GOT3 (cell line): ENCODE measurements at places on chromosomes 3 and 15.

DNA sequence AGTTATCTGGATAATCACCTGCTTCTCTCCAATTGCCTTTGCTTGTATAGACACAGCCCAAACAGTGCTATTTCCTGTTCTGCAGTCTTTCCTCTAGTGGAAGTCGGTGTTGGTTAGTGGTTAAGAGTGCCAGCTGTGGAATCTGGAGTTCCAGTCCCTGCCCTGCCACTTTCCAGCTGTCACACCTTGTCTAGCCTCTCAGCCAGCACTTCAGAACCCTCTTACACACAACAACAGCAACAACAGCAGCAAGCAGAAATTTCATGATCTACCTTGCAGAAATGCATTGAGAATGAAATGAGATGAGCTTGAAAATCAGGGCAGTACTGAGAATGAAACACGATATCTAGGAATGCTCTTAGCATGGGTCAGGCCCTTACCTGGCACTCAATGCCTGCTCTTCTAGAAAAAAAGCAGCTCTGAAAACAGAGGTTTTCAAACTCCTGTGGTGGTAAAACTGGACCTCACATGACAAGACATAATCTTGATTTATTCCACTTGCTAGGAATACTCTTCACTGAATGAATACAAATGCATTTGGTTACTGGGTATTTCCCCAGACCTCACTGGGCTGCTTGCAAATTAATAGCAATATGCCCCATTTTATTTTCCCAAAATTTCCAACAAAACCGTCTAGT is 3.3 kb upstream of the WNT5A start:
- no peak for DNase-seq

DNA sequence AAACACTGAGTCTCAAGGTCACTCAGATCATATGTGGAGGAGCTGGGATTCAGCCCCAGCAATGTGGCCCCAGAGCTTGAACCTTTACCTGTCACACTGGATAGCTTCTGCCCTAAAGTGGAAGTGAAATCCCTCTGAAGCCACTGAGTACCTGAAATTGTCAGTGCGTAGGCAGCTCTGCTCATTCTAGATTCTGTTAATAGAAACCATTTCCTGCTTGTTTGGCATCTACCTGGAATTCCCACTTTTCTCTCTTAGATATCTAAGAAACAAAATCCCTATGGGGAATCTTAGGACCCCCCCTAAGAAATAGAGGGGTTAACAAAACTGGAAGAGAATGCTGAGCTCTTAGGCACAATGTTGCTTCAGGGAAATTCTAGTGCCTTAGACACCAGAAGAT is 29.8 kb downstream of the FBXL22 start:
- DNase-seq = no peak

DNA sequence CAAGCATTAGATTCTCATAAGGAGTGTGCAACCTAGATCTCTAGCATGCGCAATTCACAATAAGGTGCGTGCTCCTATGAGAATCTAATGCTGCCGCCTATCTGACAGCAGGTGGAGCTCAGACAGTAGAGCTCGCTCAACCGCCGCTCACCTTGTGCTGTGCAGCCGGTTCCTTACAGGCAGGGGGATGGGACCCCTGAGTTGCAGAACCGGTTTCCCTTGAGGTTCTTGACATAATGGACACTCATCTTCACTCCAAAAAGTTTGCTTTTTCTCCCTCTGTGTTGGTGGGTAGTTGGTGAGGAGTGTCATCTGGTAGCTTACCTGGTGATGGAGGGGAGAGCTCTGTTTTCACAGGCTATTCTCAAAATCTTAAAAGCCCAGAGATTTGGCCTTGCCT is 324.0 kb upstream of the TBL1XR1 start:
- DNase-seq = no peak

DNA sequence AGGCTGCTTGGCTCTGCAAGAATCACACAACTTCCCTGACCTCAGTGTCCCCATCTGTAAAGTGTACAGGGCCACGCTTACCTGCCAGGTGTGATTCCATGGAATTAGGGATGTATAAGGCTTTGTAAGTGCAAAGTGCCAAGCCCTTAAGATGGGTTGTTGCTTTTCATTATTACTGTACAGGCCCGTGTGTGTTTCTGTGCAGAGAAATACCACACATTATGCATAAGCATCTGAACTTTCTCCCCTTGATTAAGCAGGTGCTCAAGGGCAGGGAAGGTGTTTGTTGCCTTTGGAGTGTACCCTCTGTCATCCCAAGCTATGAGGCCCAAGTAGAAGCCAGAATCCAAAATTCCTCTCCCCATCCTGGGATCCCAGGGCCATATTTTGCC is 13.6 kb upstream of the HRH1 start:
- no peak for DNase-seq

DNA sequence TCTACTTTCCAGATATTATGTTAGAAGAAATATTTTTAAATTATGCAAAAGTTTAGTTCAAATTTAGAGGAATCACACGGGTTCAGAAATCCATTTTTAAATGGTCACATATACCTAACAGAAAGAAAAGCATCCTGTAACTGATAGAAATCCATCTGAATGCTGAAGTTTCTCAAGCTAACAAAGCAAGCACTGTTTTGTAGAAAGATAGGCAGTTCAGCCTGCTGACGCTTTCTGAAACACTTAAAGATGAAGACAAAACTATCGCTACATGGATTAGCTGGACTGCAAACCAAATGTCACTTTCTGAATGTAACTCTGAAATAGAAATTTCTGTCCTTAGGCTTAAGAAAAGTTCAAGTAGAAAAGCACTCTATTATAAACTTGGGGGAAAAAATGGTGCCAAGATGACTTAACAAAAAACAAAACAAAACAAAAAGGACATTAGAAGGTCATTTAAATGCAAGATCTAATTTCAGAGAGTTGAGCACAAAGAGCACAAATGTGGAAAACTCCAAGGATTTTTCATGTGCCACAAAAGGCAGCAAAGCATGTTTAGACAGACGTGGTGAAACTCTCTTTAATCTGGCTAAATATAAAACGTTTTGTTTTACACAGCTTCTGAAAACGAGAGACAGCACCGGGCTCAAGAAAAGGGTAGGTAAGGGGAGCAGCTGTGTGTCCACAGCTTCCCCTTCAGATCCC is 1.2 kb downstream of the PLOD2 start:
- DNase-seq = no peak

DNA sequence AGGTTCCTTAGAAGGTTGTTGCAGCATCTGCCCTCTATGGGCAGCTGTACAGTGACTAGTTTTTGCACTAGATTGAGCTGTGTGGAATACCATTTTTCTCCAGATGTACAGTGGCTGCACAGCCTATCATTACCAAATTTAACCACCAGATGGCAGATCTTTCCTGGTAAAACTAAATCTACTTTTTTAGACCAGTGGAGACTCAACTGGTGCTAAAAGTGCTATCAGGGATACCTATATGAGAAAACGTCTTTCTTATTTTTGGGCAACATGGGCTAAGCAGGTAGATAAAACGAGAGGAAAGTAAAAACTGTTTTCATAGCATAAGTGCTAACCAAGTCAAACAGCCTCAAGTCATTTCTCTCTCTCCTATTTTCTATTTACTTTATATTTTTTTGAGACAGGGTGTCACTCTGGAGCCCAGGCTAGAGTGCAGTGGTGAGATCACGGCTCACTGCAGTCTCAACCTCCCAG is 21.2 kb downstream of the IGSF10 start:
- DNase-seq = no peak

- no peak for DNase-seq
Observed at GRCh38 chr3:69423463-69424155, 37.7 kb upstream of the FRMD4B start.

DNA sequence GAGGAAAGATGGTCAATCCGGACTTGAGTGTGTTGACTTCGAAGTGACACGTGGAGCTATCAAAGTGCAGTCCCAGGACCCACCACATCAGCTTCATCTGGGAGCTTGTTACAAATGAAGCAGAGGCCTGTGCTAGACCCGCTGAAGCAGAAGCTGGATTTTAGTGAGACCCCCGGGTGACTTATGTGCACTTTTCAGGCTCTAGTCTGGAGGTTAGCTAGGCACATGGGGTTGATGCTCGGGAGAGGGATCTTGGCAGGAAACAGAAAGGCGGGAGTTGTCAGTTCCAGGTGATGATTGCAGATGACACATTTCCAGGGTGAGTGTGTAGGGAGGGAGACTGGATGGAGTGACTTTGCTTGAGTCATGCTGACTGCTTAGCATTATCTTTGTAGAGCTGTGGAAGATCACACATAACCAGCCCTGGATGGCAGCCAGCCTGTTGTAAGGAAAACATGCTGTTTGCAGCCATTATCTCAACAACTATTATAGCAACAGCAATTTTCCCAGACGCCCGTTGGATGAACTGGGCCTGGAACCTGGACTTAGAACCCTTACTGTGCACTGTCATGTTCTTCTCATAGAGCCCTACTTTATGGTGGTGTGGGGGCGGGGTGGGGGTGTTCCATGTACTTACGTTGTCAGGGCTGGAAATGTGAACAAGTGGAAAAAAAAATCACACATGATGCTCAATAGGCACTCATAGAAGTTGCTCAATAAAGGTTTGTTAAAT is 122.4 kb downstream of the THSD4 start:
- peak; percentile 5 for DNase-seq

DNA sequence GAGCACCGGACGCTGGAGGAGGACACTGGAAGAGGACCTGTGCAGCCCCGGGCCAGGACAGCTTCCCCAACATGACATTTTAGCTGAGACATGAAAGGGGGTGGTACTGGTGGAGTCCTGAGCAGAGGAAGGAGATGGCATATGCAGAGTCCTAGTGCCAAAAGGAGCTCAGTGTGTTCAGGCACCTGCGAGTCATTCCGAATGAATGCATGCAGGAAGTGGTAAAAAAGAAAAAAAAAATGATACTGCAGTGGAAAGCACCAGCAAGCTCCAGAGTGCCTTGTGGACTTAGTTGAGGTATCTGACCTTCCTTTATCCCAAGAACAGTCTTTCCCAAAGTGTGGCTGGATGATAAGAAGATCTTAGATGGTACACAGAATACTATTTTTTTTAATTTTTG is 6.6 kb upstream of the ZNF148 start:
- DNase-seq = no peak

DNA sequence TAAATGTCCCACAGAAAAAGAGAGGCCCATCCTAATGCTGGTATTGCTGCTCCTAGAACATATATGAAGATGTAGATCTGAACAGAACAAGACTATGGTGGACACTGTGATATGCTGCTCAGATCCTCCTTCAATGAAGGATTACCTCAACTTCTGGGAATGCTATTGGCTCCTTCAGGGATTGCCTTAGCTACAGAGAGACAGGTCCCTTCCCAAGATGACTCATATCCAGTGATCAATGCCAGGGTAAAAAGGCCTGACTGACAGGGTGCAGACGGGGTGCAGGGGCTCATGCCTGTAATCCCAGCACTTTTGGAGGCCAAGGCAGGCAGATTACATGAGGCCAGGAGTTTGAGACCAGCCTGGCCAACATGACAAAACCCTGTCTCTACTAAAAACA is 20.5 kb upstream of the STAG1 start:
- DNase-seq = no peak

DNA sequence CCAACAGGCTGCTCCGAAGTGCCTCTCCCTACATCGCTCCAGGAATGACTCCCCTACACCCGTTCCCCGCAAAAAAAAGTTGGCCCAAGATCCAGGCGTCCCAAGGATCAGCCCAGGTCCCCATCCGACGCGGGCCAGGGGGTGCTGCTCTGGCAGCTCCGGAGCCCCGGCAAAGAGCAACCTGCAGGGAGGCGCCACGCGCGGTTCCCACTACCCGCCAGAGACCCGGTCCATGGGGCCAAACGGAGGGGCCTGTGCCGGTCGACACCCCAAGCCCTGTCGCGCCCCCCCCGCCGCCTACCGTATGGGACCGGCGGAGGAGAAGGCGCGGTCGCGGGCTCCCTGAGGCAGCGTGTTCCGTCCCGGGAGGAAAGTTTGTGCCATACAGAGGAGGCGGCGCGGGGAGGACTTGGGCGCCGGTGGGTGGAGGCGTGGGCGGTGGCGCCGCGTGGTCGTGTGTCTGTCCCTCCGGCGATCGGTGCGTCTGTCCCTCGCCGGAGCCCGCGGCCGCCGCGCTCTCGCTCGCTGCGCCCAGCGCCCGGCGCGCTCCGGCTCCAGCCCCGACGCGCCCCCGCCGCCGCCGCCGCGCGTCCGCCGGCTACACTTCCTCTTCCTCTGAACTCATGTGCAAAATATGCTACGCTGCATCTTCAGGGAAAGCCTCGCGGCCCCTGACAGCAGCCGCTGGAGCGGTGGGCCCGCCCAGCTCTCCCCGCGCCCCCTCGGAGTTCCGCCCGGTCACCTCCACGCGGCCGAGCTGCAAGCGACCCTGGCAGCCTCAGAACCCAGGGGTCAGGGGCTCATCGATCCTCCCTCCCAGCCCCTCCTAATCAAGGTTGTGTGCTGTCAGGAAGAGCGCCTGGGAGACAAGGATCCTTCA is at the start of gene RFTN1:
Gene RFTN1, minus strand, starts transcription at position 559 of the 880 bp plus-strand sequence. CDS start 19,830 bp downstream, outside the sequence.
- DNase-seq = no peak

- no peak for DNase-seq
Observed at GRCh38 chr3:64853456-64853855, 165.7 kb upstream of the ADAMTS9 start.

GRCh38 chr15:68687136-68687735 is 108.4 kb downstream of the CORO2B start:
- no peak for DNase-seq

DNA sequence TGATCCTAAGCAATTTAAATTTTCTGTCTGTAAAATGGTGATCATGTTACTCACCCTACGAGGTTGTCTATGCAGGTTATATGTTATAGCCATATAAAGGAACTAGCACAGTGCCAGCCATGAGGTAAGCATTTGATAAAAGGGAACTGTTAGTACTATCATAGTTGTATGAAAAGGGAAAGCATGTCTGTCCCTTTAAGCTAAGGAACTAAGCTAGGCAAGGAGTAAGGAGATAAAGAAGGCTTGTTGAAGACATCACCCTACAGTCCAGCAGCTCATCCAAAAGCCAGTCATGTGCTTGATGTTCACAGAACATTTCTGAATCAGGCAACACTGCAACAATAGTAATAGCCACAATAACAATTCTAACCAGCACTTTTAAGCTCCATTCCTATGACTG is 243.9 kb downstream of the ZBTB20 start:
- no peak for DNase-seq

- DNase-seq = no peak
Observed at GRCh38 chr3:98343647-98344507, 9.8 kb upstream of the OR5K4 start.

- DNase-seq = no peak
Observed at GRCh38 chr3:71492566-71492965, 91.0 kb downstream of the FOXP1 start.

GRCh38 chr15:56537881-56538280 is 72.9 kb upstream of the MNS1 start:
- no peak for DNase-seq

DNA sequence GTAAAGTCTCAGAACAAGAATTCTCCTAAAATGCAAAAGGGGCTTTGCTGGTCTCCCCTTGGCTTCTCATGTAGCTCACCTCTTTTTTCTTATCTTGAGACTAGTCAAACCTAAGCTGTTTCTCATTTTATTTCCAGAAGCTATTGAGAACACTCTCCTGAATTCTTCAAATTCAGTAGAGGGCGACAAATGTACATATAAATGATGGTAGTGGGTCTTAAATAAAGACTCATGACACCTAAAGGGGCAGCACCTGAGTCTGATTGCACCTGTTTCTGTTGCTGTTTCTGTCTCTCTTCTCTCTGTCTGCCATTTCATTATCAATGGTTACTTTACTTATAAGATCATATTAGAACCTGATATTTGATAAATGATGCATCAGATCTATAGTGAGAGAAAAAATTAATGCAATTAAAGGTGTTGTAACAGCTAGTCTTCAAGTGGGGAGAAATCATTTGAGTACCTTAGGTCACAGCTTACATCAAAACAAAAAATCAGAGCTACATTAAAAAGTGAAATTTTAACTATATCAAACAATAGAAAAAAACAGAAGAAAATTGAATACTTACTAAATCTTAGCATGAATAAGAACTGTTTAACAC is 7.0 kb downstream of the ADIPOQ start:
- DNase-seq = no peak
